PC-9 (cell line): ENCODE measurements at places on chromosomes 6 and 20.

- no peak for DNase-seq
Measured at GRCh38 chr6:12935637-12936036, 219.1 kb downstream of the PHACTR1 start.

DNA sequence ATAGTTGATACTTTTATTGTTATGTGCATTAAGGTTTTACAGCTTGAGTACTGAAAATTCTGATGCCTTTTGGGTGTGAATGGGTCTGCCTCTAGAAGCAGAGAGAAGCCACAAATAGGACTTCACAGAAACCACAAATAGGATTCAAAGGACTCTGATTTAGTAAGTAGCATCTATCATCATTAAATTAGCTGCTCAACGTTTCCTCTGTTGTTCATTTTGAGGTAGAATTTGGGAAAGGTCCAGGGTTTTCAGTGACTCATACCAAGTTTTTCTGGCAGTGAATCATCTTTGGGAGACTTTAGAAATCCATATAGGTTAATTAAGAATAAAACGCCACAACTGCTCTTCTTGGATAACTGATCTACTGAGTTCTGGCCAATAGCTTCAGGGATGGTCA, 105.1 kb downstream of the PHF3 start:
- DNase-seq: peak; percentile 12

- no peak for DNase-seq
Measured at GRCh38 chr6:108884211-108885059, 36.2 kb downstream of the ARMC2 start.

DNA sequence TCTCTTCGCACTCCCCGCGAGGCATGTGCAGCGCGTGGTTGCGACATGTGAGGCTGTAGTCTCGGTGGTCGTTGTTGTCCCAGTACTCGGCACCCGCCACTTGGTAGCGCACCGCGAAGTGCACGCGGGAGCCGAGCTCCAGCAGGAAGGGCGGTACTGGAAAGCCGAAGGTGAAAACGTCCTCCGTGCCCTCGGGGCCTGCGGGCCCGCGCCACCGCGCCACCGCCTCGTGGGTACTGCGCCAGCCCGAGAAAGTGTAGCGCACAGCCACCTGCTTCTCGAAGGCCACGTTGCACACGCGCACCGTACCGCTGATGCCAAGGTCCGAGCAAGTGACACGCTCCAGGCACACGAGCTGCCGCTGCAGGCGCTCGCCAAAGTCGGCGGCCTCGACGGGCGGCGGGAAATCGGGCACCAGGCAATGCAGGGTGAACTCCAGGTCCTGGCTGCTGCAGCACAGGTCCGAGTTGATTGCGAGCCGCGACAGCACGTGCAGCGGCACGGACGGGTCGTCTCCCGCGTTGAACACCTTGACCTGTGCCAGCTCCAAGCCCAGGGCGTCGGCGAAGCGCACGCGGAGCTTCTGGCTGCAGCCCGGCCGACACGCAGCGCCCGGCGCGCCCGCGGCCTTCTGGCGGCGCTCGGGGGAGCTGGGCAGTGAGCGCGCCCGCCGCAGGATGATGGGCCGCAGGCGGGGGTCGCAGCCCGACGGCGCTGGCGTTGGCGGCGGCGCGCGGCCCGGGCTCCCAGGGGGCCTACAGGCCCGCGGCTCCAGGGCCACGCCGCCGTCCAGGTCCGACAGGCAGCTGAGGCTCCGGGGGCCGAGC, 840 bp downstream of the PPP1R3D start:
- DNase-seq: no peak

DNA sequence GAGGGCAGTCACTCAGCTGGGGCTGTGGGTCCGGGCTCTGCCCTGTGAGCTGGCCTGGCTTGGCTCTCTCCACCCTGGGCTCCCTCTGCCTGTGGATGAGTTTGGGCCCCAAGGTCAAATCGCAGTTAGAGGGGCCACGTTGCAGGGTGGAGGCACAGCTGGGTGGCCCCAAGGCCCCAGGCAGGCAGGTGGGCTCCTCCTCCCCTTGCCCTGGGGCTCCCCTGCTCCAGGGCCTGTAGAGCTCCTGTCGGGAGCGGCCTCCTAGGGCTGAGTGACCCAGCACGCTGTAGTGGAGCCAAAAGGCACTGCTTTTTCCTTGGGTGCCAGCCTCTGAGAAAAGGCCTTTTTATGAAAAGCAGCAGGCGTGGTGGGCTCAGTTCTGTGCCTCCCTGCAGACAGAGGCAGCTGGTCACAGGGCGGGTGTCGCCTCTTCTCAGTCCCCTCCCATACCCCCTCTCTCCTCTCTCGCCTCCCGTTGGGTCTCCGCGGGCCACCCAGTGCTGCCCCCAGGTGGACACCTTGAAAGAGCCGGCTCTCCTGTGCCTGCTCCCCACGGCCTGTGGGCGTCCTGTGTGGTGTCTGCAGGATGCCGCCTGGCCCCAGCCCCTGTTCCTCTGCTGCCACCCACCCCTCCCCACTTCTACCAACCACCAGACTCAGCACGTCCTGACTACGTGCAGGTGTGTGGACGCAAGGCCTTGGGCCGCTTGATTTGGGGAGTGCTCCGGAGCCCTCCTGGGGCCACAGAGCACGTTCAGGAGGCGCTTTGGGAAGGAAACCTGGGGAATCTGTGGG, 13.2 kb downstream of the SS18L1 start:
- no peak for DNase-seq

GRCh38 chr6:138803861-138804260, 8.0 kb downstream of the ECT2L start:
- no peak for DNase-seq

GRCh38 chr20:15011631-15012030, 674.2 kb upstream of the FLRT3 start:
- DNase-seq: no peak

GRCh38 chr6:147158881-147159280, 45.3 kb upstream of the STXBP5 start:
- no peak for DNase-seq

DNA sequence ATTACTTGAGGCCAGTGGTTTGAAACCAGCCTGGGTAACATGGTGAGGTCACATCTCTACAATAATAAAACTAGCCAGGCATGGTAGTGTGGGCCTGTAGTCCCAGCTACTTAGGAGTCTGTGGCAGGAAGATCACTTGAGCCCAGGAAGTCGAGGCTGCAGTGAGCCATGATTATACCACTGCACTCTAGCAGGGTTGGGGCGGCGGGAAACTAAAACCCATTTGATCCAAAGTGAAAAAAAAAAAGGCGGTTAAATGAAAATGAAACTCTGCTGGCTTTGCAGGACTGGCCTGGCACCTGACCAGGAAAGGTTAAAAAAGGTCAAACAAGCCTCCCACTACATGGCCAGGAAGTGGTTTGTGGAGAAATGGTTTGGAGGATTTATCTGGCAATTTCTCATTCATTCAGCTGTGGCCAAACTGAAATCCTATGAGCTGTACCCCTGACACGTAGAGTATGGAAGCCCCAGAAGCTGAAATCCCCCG, 36.6 kb downstream of the MTRES1 start:
- DNase-seq: peak; percentile 35

DNA sequence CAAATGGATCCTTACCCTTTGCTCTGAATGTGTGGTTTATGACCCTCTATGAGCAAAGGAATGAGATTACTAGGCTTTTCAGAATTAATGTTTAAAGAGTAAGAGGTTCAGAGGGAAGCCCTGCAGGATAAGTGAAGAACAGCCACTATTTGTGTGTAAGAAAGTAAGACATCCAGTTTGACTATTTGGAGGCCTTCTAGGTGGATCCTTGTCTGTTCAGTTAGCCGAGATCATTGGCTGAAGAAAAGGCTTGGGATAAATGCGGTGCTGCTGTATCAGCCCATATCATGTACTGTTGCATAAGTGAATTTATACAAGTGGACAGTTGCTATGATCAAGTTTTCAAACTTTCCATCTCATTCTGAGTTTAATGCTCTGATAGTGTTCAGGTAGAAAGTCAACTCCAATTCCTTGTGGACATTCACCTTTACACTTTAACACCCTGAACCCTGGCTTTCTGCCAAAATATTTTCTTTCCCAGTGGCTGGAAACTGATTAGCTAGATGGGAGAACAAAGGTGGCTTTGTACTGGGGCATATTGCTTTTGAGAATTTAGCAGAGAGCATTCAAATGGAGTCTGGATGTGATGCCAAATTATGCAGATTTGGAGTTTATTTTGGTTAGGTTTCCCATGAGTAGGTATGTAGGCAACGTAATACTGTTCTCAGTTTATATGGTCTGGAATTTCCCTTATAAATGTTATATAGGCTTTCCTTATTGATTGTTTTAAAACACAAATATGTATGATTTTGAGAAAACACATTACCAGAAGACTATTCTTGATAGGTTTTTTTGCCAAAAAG, 15.0 kb downstream of the PARD6B start:
- DNase-seq: no peak

- DNase-seq: peak; percentile 41
Measured at GRCh38 chr6:25279748-25280343, 672 bp downstream of the CARMIL1 start.

DNA sequence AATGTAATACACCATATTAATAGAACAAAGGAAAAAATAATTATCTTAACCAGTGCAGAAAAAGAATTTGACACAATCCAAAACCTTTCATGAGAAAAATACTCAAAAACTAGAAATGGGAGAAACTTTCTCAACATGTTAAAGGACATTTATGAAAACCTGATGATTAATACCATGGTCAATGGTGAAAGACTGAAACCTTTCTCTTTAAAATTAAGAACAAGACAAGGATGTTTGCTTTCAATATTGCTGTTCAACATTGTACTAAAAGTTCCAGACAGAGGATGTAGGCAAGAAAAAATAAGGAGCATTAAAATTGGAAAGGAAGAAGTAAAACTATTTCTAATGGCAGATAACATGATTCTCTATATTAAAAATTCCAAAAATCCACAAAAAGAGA, 981.3 kb upstream of the FLRT3 start:
- no peak for DNase-seq
